Stimulated activated CD8-positive, alpha-beta memory T cell treated with anti-CD3 and anti-CD28 coated beads, Interleukin-7, amount 100 ng/mL, for 4 hours (primary cell): ENCODE measurements at places on chromosomes 13 and 19.

DNA sequence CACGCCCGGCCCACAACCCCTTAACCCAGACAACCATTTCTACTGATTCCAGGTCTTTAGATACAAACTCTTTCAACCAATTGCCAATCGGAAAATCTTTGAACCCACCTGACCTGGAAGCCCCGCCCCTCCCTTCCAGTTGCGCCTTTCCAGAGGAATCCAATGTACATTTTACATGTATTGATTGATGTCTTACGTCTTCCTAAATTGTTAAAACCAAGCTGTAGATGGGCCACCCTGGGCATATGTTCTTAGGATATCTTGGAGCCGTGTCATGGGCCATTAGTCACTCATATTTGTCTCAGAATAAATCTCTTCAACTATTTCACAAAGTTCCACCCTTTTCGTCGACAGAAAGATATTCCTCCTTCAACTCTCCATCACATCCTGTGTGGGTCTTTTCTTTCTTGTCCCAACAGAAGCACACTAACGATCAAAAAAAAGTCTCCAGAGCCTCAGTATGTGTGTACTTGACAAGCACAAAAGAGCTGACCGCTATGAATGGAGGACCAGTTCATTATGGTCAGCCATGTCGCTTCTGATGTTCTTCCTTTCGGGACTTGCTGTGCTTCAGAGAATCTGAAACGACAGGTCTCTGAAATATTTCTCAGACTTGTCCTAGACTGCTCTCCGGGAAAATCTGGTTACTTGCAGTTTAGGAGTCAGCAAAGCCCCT, 601 bp upstream of the ZNF749 start:
- no peak for DNase-seq

GRCh38 chr19:23789246-23789645, 30.6 kb upstream of the ZNF681 start:
- DNase-seq = no peak

GRCh38 chr19:53552001-53552721, 14.2 kb downstream of the ZNF331 start:
- no peak for DNase-seq

GRCh38 chr13:63843766-63844699, 2428.4 kb upstream of the PCDH20 start:
- DNase-seq = no peak

DNA sequence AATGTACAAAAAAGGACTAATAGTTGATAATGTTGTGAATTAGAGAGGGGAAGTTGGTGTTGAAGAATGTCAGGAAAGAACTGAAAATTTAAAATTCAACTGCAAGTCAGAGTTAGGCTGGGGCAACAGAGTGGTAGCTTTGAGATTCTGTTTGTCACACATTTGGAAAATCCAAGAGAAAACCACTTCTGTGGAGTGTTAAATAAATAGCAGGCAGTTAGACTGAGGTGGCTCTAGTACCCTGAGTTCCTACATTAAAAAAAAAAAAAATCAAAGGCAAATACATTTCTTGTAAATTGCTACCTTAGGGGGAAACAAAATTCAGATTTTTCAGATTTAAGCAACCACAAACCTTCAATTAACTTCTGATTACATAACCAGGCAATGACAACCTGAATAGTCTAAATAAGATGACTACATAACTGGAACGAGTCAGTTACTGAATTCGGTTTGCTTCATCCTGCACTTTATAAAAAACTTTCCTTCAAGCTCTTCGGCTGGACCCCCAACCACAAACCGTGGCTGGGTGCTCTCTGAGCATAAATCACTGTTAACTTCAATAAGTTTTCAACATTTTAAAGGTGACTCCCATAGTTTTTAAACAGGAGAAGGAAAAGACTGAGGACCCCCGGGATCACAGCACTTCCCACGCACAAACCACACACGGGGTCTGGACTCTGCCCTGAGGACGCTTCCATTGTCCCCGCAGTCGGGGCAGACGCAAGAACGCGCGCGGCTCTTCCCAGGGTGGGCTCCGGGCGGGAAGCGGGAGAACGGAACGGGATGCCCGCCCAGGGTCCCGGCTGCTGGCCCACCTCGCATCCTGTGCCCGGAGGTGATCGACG, 725 bp downstream of the ZNF682 start:
- DNase-seq = no peak

GRCh38 chr19:2487842-2488241, 11.9 kb downstream of the GADD45B start:
- no peak for DNase-seq

DNA sequence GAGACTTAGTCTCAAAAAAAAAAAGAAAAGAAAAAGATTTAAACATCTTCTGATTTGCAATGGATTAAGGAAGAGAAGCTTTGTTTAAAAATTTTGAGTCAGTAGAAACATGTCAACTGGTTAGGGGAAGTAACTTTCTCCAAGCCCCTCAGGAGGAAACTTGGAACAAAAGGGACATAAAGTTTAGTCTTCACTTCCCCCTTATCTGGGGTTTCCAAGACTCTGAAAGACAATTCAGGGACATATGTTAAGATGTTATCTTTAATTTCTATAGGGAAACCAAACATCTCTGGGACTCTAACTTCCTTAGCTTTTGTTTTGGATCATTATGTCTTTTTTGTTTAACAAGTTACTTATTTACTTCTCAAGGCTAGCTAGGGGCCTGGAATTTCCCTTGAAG, 20.1 kb upstream of the MRI1 start:
- no peak for DNase-seq

GRCh38 chr19:57403737-57404563, 7.0 kb upstream of the ZNF17 start:
- no peak for DNase-seq

GRCh38 chr13:43243711-43244110, 220.3 kb downstream of the DNAJC15 start:
- no peak for DNase-seq

DNA sequence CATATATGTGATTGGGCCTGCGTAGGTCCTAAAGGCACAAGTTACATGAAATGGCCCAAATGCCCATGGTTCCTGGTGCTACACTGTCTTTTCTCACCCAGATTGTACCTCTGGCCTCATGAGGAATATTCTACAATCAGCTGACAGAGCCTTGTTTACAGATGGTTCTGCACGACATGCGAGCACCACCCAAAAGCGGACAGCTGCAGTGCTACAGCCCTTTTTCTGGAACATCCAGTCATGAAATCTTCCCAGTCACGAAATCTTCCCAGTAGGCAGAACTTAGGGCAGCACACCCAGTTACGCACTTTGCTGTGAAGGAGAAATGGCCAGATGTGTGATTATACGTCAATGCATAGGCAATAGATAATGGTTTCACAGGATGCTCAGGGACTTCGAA, 7.7 kb upstream of the ELF1 start:
- no peak for DNase-seq

- DNase-seq = no peak
Measured at GRCh38 chr19:35913589-35913988, 5.5 kb upstream of the TYROBP start.

GRCh38 chr13:50236898-50237318, 221.7 kb downstream of the KCNRG start:
- no peak for DNase-seq

GRCh38 chr19:29679598-29680210, 14.4 kb downstream of the PLEKHF1 start:
- DNase-seq = no peak

DNA sequence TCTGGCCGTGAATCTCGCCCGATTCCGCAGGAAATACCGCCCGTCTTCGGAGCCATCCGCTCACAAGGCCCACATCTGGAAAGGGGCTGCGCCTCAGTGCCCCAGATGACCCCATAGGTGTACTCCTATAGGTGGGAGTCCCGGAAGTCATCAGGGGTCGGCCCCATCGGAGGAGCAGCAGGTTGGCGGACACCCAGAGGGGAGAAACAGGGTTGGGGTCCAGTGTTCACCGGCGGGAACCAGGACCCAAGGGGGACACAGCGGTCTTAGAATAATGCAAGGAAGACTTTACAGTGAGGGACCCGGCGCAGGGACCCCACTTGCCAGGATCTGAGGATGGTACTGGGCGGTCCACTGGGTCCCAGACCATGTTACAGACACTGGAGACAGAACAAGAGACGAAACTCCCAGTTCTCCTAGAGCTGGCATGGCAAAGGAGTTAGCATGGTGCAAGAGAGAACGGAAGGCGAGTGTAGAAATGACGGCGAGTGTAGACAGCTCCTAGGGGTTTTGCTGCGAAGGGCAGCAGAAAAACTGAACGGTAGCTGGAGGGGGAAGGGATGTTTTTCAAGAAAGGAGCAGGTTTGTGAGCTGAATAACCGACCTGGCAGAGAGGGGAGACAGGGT, 4.2 kb upstream of the RGL3 start:
- DNase-seq = no peak

DNA sequence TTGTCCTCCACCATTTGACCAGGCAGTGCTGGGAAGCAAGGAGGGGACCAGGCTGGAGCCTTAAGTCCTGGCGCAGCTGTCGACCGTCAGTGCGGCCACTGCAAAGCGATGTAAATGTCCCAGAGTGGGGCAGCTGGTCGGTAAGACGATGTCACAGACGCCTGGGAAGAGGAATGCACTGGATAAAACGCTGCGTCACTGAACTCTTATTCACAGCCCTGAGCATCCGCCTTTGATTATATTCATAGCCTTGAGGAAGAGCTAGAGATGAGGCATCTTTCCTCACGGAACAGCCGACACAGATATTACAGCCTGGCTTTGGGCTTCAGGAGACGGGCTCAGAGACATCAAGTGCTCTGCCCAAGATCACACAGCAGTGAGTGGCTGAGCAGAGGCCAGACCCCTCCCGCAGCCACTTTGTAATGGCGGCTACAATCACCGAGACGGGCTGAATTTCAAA, 17.6 kb upstream of the TUBGCP3 start:
- DNase-seq = no peak

DNA sequence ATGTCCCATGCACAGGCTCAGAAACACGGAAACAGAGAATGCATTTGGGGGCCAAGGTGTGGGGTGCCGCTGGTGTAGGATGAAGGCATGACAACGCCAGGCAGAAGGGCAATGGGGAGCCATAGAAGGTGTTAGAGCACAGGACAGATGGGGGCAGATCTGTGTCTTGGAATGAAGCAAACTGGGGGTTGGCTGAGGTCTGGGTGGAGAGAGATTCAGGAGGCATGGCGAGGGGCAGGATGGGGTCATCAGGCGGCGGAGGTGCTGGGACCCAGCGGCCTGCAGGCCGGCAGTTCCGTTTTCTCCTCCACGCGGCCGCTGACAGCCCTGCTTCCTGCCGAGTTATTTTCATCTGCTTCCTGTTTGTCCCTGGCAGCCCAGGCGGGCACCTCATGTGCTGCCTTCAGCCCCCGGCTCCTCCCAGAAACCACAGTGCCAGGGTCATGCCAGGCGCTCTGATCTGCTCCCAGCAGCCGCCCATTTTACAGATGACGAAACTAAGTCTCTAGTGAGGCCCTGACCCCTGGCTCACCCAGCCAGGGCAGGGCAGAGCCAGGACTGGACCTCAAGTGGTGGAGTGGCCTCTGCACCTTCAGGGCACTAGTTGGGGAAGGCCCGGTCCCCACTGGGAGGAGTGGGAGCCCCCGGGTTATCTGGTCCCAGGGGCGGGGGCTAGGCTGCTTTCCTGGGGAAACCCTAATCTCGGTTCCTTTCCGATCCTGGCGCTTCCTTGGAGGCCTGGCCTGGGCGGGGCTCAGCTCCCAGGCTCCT, 2.2 kb downstream of the ARHGAP45 start:
- peak; percentile 47 for DNase-seq

DNA sequence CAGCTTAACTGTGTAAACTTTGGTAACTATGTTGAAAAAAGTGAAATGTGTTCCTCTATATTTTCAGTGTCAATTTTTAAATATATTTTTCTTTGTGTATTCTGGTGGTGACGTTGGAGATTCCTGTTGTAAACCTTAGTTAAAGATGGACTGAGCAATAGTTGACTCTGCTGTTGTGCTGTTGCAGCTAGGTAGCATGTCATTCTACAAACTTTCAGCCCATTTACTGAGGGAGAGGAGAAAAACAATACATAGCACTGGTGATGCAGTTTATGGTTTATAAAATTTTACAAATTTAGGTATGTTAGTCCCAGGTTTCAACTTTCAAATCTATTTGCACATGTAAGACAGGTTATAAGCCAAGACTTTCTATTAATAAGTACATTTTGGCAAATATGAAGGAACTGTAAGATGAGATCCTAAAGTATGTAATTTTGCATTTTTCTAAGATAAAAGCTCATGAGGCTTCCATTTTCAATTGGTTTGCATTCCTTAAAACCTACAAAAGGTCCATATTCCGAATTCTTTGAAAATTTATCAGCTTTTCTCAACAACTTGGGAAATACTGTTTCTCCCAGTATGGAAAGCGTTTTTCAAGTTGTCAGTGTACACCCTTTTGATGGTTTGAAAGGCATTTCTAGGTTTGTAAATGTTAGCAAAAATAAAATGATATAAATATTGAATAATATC, 1.5 kb downstream of the NDFIP2 start:
- DNase-seq = no peak

- DNase-seq = no peak
Measured at GRCh38 chr13:83547043-83547442, 335.2 kb downstream of the SLITRK1 start.

DNA sequence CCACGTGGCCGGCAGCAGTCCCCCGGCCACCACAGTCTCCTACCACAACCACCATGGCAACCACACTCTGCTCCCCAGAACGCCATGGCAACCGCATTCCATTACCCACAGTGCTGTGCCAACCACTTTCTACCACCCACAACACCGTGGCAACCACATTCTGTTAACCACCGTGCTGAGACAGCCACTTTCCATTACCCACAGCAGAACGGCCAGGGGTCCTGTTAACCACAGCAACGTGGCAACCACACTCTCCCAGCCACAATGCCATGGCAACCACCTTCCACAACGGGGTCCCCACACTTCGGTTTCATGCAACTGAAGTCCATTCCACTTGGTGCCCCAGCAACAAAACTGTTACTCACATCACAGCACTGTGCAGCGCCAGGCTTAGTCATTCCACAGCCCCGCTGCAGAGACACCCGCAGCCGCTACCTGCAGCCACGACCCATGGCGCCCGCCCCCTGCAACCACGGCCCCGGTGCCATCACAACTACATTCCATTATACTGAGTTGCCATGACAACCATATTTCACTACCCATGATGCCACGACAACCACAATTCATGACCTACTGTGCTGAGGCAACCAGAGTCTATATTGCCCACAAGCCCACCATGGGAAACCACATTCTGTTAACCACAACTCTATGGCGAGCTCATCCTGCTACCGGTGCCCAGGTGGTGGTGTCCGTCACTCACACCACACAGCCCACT, 10.0 kb downstream of the DPF1 start:
- peak; percentile 29 for DNase-seq

DNA sequence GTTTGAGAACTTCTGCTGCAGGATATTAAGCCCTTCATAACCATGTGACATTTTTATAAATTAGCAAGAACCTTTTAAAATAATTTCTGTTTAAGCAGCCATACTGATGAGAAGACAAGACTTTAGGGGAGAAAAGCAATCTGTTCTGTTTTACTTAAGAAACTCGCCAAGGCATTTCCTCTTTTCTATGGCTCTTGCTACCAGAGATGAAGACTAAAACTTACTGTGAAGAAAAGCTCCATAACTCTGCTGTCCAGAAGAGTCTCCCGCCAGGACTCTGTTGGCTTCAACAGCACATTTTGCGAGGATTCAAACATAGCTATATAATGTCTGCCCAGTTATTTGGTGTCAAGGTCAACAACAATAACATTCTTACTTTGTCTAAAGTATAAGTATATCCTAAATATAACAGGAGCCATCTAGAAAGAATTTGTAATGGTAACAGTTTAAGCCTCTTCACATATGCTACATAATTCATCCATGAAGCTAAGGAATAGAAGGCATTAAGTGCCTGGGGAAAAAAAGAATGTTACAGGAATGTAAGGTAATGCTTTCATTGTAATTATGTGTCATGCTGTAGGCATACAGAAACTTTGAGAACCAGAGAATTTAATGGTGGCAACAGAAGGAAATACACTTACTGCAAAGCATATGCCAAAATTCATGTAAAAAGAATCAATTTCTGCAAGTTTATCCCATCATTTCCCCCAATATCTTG, 53.2 kb upstream of the EEF1AKMT1 start:
- no peak for DNase-seq
